ENCODE measurements at places on chromosomes 2 and 18. TPM values are rescaled to one million over a fixed set of nuclear protein-coding genes. Genes with fewer than 3 reads are reported as not detected.

DNA sequence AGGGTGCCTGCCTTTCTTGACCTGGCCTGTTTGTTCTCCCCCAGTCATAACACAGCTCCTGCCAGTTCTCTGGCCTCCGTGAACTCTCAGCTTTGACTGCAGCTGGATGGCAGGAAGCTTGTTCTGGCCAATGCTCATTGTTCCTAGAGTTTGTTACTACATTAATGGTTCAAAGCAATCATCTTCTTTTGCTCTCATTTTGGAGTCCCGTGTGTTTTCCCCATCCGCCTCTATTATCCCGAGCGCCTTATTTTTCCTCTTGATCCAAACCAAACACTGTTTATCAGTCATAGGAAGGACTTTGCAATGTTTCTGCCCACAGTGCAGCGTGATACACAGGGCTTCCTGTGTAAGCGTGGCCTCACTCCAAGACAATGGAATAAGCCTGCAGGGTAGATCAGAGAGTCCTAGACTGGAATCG, 184.3 kb upstream of the APCDD1 start:
- no peak for DNase-seq

Gene FEV
- not detected for total RNA-seq

Gene AGPS
- total RNA-seq: 31.0 TPM

GRCh38 chr18:36494160-36494437, 196.6 kb downstream of the FHOD3 start:
- DNase-seq: no peak

DNA sequence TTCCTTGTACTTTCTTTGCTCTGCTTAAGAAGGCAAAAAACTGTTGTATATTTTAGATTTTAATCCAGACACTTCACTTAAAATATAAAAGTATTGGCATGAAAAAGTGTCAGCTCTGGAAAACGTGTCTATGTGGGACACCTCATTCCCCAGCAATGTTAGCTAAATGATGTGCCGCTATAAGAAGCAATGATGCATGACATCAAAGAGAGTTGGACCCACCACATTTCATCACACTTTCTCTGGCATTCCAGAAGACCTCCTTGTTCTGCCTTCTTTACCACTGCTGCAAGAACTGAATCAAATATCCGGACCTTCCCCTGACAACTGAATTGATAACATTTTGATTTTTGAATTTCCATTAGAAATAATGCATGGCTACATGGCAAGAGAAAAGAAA, 242.4 kb upstream of the TANK start:
- no peak for DNase-seq

GRCh38 chr2:129396980-129397599, 582.4 kb upstream of the RAB6C start:
- DNase-seq: no peak

Gene FAM124B
- total RNA-seq: 2.1 TPM

DNA sequence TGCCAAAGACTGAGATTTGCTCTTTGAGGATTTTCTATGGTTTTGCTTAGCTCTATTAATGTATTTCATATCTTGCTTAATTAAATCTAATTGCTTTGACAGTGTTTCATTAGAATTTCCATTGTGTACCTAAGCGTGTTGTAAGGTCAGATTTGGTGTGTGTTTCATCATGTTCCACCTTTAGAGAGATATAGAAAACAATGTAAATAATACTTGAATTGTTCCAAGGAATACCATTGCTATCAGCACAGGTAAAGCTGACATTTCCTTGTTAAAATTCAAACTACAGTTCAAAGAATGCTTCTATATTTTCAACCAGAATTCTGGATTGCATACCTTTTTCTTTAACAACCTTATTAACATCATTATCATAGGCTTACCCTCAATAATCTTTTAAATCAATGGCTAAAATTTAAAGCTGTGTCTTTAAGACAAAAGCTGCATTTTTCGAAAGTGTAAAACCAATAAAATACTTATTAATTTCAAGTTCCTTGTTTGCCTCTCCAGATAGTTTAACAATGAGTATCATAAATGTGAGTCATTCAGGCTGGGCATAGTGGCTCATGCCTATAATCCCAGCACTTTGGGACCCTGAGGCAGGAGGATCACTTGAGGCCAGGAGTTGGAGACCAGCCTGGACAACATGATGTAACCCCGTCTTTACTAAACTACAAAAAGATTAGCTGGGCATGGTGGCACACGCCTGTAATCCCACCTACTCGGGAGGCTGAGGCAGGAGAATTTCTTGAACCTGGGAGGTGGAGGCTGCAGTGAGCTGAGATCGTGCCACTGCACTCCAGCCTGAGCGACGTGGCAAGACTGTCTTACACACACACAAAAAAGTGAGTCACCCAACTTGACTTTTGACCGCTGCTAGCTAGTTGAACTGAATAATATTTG, 188.0 kb upstream of the PKDCC start:
- no peak for DNase-seq

DNA sequence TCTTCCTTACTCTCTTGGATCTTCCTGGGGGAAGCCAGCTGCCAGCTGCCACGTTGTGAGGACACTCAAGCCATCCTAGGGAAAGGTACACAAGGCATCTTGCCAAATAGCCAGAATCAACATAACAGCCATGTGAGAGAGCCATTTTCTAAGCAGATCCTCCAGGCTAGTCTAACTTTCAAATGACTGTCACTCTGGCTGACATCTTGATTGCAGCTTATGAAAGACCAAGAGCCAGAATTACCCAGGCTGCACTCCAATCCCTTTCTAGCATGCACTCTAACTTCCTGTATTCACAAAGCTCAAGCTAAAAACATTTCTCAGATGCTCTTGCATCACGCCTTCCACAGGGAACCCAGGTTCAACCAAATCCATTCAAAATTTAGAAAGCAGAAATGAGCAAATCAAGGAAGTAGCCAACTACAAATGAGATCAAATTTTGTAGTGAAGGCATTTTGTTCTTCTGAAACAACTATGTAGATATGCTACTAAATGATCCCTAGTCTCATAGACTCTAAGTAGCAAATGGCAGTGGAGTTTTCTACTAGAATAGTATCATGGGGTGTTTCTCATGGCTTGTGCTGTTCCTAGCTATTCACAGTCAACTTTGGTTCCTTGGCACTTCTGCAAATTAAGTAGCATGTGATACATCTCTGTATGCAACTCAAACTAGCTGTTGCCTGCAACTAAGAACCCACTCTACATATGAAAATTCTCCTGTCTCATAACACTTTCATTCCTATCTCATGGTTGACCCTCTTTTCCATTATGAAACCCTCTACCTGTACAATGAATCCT, 281.9 kb downstream of the ZEB2 start:
- DNase-seq: no peak

GRCh38 chr2:128901572-128902391, 583.1 kb upstream of the HS6ST1 start:
- no peak for DNase-seq

Gene CPLX4
- not detected for total RNA-seq

DNA sequence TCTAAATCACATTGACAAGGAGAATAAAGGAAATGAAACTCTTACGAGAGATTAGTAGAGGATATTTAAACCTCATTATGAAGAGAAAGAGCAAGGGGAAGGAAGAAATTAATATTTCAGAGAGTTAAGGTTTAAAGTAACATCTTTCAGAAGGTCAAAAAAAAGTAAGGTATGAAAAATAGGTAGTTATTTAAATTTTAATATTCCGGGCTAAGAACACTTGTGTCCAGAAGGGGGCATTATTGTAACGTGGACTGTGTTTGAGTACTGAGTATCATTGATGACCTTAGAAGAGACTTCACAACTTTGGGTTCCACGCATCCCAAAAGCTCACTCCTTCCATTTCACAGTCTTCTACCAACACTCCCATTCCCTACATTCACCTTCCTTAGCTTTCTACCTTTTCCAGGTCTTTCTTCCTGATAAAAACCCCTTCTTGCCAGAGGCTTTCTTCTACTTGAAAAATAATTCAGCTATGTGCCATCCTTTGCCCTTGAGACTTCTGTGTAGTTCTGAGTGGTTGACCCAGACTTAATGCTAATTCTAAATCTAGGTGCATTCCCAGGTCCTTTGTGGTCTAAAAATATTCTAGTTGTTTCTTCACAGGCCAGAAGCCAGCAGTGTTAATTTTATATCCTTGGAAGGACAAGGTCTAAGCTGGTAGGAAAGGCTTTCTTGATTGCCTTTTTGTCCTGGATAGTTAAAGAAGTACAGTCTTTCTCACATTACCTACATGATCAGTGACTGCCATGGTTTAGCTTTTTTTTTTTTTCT, 16.5 kb downstream of the DYNC1I2 start:
- DNase-seq: no peak

DNA sequence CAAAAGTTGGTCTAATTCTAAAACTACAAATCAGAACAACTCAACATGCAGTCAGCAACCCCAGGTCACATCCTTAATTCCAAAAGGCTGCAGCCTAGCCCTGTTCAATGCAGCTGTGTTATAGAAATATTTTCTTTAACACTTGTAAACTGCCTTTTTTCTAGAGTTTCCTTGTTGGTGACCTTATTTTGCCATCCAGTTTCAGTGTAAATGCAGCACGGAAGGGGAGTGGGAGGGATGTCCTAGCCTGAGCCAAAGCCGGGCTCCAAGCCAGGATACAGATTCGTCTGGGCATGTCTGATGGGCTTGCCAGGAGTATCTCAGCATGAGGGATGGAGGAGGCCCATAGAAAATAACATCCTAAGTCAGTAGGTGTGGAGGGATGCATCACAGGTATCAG, 17.7 kb upstream of the SP3 start:
- no peak for DNase-seq

GRCh38 chr18:21053127-21053526, 58.5 kb downstream of the ROCK1 start:
- DNase-seq: no peak

DNA sequence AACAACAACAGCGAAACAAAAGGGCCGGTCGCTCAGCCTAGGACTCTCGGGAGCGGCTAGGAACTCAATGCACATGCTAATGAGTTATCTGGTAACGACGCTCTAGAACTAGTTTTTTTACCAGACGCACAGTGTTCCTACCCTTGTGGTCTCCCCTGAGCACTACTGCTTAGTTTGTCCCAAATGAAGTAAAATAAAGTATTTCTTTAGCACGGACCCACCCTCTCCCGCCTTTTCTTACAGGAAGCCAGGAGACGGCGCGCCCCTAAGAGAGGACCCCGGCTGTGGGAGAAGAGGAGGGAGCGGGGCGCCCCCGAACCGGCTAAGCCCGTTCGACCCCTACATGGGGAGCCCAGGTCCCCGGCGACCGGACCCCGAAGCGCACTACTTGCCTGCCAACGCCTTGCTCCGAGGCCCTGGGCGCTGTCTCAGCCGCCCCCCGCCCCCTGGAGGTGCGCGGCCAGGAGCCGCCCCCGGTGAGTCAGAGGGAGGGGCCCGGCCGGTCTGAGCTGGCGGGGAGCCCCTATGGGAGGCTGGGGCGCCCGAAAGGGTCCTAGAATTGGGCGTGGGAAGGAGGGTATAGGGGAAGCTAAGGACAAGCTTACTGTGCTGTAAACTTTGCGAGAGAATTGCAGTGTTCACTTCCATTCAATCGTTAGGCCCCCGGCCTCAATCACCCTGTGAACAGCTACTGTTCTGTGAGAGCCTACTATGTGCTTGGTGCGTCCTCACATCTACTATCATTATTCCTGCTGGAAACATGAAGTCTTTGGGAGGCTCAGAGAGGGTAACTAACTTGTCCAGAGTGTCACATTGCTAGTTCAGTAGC, 3.6 kb upstream of the CAPG start:
- DNase-seq: no peak

GRCh38 chr2:208708486-208708885, 301.9 kb downstream of the PTH2R start:
- DNase-seq: no peak

Gene GKN1
- total RNA-seq: not detected

DNA sequence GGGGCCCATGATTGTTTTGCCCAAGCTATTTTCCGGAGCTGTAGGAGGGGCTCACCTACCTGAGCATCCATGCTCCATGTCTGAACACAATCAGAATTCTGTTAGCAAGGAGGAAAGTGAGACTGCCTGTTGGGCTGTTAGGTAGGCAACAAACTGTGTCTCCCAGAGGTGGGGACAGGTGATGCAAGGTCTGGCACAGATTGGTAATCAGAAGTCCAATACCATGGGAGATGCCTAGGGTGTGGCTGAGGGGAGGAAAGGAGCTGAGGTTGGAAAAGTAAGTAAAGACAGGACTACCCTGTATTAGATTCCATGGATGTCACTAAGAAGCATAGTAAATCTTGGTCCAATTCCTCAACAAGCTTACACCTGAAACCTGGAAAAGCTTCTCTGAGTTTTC, 3.0 kb downstream of the LYPD6B start:
- DNase-seq: no peak

Gene ALK
- total RNA-seq: not detected

Gene NIFK
- 13.2 TPM for total RNA-seq

DNA sequence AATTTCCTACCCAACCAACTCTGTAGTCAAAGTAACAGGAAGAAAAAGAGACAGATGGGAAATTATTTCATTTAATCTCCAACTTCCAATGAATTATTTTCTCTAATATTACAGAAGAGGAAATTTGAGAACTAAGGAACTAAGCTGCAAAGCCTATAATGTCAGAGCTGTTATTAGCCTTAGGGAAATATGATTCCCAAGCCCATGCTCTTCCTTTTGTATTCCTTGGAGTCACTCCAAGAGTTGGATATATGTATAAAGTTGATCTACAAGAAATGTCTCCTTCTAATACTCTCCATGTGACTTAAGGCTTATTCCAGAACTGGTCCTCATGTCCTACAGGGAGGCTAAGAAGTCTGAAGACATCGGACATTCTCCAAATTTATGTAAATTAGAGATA, 31.6 kb upstream of the VWC2L start:
- no peak for DNase-seq

Gene SNORC
- total RNA-seq: 15.5 TPM

DNA sequence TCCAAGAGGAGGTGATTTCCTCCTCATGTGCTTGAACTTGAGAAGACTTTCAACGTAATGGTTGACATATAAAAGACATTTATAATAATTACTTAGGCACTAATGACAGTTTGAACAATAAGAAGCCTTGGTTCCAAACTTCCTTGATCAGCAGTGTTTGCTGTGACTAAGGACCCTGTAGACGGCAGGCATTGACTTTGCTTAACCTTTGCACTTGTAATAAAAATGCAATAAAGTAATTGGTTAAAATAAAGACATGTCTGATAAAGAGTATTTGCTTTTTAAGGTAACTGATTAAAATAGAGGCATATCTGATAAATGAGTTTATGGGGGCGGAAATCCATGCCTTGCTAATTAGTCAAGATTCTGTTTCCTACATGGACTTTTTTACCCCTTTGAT, 82.2 kb upstream of the ST8SIA3 start:
- DNase-seq: no peak

DNA sequence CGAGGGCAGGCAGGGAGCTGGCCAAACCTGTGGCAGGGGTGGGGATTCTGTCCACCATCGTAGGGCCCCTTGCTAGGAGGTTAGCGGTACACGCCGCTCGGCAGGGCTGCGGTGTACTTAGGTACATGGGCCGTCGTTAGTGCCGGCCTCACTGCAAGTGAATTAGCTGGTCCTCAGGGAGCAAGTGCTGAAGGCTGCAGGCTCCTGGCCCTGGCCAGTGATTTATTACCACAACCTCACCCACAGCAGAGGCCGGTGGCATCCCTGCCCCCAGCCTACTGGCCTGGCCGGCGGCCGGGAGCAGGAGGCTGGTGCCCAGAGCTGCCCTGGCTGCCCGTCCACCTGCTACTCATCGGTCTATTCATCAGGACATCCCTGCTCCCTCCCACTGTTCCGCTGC, 19.6 kb upstream of the PTMA start:
- no peak for DNase-seq

Gene LDLRAD4
- total RNA-seq: 41.9 TPM

Gene ACVR2A
- total RNA-seq: 7.2 TPM

GRCh38 chr2:3387011-3387410, 7.5 kb downstream of the TRAPPC12 start:
- no peak for DNase-seq

Measured in left lobe of liver (tissue), 2 donors.